Esophagus squamous epithelium (tissue), 5 donors: ENCODE measurements at places on chromosomes 3 and 15.

GRCh38 chr3:132569153-132569552 lies 27.9 kb upstream of the ACKR4 start:
- no peak for DNase-seq

DNA sequence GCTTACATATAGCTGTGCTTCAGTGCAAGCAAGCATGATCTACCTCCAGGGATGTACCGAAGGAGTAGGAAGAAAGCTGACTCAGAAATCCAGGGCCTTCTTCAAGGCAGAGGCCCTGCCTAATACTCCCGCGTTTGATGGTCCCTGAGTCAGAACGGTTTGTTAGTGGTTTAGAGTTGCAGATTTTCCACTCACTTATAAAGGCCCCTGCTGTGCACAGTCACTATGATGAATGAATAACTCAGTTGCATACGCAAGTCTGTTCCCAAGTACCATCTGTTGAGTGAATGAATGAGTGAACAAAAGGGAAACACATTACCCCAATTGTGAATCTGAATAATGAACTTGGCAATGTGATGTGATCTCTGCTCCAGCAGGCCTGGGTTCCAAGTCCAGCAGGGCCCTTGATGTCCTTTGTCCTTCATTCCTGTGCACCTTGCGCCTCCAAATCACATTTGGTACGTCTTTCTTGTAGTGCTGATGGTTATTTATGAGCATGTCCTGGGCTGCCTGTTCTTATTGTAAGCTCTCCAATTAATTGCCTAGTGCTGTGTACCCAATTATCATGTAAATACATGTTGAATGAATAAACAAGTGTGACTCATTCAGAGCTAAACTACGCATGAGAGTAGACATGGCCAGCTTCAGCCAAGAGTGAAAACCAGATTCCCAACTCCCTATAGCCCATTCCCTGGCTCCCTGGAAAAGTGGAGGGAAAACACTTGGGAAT lies 85.3 kb upstream of the LIMD1 start:
- no peak for DNase-seq

GRCh38 chr15:41474941-41475340 lies 18.7 kb upstream of the ITPKA start:
- DNase-seq: no peak

DNA sequence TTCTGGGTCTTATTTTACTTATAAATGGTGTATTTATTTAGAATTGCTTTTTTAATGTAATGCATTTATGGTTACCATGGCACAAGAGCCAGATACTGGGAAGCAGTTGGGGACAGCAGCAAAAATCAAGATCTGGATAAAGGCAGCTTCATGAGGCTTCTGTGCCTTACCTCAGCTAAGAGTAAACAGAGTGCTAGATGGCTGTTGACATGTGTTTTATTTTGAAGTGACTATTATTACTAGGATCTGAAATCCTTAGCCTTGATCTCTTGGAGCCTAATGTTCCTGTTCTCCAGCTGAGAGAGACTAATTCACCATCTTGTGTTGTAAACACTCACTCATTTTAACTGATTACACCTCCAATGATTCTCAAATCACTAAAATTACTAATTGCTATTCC lies 317.8 kb downstream of the LPP start:
- DNase-seq: no peak

DNA sequence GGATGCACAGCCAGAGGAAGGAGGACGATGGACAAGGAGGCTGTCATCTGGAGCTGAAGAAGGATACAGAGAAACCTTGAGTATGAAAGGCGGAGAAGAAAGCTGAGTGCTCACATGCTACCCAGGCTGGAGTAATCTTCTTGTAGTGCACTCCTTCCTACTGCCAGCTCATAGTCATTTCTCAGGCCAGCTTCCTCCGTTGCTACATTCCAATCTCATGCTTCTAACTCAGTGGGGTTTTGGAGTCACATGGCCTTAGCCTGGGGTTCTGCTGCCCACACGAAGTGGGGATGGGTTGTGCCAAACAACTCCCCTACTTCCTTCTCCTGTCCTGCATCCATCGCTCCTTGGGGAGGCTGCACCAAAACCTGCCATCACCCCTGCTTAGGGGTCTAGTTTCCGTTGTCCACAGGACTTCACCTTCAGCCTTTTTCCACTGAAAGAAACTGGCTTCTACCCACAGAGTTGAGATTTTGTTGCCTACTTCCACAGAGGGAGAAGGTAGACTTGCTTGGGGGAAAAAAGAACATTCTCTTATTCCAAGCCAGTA lies 239.9 kb downstream of the EPHB1 start:
- no peak for DNase-seq

GRCh38 chr15:31338879-31339557 lies 12.4 kb downstream of the KLF13 start:
- no peak for DNase-seq

DNA sequence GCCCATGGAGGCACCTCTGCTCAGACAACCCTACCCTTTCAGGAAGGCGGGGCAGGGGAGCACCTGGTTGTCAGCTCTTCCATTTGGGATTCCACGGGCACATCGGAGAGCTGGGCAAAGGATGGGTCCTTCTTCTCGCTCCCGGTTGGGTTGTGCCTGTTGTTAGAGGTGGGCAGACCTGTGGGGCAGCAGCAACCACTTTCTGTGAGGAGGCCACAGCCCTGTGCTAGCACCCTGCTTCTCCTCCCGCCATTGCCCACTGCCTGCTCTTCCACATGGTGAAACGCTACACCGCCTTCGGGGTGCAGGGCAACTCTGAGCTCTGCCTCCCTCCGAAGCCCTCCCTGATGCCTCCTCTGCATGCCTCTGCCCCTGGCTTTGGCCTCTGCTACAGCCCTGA lies 7.0 kb upstream of the HHATL start:
- DNase-seq: no peak

DNA sequence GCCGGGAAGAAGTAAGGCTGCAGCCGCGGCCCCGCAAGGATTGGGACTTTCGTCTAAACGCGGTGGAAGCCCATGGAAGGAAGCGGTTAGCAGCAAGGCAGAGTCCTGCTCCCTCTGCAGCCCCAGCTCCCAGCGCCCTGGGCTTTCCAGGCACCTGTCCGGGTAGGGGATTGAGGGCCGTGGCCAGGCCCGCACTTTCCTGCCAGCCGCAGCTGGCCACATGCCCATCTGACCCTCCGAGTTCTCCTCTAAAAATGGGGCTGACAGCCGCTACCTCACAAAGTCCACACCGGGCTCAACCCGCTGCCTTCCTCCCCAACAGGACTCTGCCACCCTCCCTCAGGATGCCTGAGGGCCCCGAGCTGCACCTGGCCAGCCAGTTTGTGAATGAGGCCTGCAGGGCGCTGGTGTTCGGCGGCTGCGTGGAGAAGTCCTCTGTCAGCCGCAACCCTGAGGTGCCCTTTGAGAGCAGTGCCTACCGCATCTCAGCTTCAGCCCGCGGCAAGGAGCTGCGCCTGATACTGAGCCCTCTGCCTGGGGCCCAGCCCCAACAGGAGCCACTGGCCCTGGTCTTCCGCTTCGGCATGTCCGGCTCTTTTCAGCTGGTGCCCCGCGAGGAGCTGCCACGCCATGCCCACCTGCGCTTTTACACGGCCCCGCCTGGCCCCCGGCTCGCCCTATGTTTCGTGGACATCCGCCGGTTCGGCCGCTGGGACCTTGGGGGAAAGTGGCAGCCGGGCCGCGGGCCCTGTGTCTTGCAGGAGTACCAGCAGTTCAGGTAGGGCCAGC lies 1.9 kb downstream of the NEIL1 start:
- no peak for DNase-seq

GRCh38 chr3:45896956-45897355 lies 10.6 kb downstream of the CCR9 start:
- no peak for DNase-seq

- DNase-seq: no peak
Measured at GRCh38 chr3:78459796-78460195, 1308.0 kb downstream of the ROBO1 start.

DNA sequence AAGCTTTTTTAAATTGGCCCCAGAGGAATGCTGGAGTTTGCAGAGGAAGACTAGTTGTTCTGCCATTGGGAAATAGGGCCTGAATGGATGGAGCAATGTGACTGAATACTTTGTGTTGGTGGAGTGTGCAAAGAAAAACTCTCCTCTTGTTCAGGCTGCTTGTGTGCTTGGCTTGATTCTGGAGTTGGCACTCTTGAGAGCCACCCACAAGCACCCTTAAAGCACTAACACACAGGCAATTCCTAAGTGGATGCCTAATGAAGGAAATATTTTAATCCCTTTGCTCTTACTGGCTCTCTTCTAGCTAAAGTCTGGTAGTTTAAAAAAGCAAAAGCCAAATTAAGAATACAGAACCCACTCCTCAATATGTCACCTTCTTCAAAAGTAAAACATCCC lies 304.4 kb upstream of the C2CD4B start:
- no peak for DNase-seq

DNA sequence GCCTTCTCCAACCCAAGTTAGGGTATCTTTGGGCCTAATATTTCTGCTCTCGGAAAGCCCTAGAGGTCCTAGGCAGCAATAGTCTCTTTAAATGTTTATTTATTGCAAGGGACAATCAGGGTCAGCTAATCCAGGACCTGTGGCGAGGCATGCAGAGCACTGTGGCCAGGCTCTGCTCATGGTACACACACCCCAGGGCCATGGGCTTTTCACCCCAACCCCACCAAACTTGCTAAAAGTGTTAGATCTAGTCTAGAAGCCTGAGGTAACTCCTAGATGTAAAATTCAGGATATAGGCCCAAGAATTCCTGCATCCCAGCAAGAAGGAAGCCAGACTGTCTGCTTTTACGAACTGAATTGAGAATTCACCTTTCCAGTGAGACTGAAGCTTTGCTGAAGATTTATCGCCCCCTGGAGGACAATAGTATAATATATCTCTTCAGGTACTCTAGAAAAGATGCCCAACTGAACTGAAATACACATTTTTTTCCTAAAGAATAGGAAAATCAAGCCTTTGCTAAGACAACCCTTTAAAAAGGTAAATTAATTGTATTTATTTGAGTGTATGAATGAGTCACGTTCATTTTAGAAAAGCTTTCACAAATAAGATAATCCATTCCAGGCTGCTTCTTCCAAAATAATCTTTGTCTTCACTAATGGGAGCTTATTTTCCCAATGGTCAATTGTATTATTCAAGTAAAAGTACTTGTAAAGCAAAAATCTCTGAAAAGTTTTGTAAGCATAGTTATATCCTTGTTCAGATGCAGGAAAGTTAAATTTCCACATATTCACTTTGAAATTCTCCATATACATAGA lies 89.8 kb downstream of the LRRC3B start:
- no peak for DNase-seq

GRCh38 chr15:79008659-79009058 lies 63.8 kb upstream of the CTSH start:
- DNase-seq: no peak

DNA sequence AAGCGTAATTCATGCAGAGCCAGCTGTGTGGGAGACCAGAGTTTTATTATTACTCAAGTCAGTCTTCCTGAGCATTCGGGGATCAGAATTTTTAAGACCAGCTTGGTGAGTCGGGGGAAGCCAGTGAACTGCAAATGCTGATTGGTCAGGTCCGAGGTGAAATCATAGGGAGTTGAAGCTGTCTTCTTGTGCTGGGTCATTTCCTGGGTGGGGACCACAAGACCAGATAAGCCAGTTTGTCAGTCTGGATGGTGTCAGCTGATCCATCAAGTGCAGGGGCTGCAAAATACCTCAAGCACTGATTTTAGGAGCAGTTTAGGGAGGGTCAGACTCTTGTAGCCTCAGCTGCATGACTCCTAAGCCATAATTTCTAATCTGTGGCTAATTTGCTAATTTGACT lies 228.1 kb upstream of the ATP10A start:
- DNase-seq: no peak

- no peak for DNase-seq
Measured at GRCh38 chr3:12265508-12265907, 23.4 kb upstream of the PPARG start.

- no peak for DNase-seq
Measured at GRCh38 chr3:42031808-42032480, 59.2 kb upstream of the TRAK1 start.

DNA sequence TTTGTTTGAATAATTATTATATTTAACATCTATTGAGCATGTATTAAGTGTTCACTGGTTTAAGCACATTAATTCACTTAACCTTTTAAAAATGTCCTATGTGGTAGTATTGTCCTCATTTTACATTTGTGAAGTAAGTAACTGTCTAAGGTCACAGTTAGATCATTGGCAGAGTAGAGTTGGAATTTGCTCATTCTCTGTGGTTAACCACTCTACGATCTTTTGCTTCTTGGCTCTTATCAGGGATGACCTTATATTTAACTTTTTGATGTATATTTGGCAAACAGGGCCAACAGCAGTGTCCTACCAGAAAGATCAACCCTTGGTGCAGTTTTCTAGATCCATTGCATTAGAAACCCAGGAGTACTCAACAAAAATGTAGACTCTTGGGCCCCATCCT lies 34.0 kb downstream of the PXK start:
- DNase-seq: no peak

GRCh38 chr15:42858540-42858939 lies 62.0 kb downstream of the TTBK2 start:
- DNase-seq: no peak

GRCh38 chr3:4834403-4834866 lies 144.8 kb upstream of the BHLHE40 start:
- no peak for DNase-seq

DNA sequence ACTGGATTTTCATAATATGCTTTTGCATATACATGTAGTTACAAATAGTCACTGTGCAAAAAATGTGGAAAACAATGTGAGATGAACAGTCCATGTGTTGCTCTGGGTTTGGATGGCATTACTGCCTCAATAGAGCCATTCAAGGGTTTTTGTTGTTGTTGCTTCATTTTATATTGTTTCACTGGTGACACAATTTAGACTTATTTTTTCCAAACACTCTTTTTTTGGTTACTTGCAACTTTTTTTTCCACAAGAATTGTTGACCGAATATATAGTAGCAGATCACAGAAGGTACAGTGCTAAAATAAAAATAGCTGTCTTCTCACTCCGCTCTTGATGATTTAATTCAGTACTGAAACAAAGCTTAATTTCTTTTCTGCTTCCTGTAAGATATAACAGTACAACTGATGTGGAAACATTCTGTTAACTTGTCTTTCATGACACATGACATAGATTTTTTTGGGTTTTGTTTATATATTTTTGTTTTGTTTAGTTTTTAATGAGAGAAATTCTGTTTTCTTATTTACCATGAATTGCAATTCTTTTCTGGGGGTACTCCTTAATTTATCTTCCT lies 618.6 kb downstream of the NAALADL2 start:
- DNase-seq: no peak

- no peak for DNase-seq
Measured at GRCh38 chr3:481680-482079, 285.1 kb downstream of the CHL1 start.

DNA sequence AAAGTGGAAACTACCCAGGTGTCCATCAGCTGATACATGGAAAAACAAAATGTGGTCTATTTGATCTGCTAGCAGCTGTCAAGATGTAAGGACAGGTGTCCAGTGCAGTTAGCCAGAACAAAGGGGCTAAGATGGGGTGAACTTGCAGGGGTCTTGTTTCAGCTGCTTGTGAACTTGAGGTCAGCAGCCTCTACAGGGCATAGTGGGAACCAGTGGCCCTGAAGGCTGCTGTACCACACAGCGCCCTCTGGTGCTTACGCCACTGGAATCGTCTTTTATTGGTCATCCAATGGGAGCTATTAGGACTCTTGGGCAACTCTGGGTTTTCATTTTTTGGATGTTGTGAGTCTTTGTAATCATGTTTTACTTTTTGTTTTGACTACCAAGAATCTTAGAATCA lies 62.2 kb upstream of the CTSH start:
- no peak for DNase-seq
